ENCODE measurements at places on chromosomes 1 and 21.

DNA sequence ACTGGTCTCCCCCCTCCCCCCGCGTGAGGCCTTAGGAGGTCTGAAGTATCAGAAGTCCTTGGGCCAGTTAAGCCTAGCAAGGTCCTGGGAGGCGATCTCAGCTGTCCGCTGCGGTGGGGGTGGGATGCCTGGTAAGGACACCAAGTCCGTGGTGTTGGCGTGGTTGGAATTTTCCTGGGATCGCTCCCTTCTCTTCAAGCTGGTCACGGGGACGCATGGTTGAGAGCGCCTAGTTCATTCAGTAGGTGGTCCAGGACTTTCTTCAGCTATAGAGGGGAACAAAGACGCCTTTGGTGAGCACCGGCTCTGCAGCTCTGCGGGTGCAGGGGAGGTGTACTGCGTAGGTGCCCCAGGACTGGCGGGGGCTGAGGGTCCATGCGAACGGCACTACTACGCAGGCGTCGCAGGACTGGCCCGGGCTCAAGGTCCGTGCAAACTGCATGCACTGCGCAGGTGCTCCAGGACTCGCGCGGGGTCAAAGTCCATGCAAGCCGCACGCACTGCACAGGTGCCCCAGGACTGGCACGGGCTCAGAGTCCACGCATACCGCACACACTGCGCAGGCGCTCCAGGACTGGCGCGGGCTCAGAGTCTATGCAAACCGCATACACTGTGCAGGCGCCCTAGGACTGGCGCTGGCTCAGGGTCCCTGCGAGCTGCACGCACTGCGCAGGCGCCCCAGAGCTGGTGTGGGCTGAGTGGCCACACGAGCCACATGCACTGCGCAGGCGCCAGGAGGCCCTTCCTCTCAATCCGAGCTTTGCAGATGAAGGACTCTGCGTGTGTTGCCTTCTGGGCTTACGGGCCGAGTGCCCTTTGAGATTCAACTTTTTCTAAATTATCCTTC is 36.6 kb upstream of the HMGN1 start:
- DNase-seq = peak; percentile 86

DNA sequence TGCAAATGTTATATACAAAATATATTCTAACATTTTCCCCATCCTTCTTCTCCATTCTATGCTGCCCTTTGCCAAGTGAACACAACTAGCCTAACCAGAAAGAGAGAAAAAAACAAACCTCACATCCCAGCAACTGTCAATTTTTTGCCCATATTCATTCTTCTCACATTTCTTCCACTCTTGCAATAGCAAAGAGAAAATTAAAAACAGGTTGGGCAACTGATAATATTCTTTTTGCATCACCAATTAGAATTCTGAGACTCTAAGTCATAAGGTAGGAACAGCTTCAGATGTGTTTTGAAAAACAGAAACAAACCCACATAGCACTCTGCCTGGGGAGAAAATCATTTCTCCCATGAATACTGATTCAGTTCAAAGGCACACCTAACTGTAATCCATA is 25.2 kb upstream of the EXO1 start:
- peak; percentile 14 for DNase-seq

GRCh38 chr1:226804907-226805759 is 65.3 kb upstream of the PSEN2 start:
- DNase-seq = no peak

- DNase-seq = peak; percentile 76
Observed at GRCh38 chr1:12658531-12659453, 14.9 kb downstream of the AADACL4 start.

DNA sequence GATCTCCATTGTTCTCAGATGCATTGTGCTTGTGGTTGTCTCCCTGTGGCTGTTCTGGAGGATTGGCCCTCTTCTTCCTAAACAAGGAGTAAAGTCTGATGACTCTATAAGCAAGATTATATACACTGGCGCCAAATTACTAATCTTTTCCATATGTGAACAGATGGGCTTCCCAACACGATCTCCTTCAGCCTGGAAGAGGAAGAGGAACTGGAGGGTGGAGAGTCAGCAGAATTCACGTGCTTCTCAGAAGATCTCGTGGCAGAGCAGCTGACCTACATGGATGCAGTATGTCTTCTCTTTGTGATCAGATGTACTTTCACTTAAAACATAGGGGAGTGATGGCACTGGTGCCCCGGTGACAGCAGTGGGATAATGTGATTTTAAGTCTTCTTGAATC is 78.7 kb downstream of the RGL1 start:
- peak; percentile 66 for DNase-seq

DNA sequence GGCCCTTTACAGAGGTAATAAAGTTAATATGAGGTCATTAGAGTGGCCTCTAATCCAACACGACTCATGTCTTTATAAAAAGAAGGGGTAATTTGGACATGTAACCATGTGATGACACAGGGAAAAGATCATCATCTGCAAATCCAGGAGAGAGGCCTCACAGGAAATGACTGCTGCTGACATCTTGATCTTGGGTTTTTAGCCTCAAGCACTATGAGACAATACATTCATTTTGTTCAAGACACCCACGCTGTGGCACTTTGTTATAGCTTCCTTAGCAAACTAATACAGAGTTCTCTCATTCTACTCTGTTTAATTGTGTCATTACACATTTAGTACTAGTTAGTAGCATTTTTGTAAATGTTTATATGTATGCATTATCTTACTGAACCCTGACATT is 64.0 kb upstream of the RUNX1 start:
- DNase-seq = peak; percentile 21

DNA sequence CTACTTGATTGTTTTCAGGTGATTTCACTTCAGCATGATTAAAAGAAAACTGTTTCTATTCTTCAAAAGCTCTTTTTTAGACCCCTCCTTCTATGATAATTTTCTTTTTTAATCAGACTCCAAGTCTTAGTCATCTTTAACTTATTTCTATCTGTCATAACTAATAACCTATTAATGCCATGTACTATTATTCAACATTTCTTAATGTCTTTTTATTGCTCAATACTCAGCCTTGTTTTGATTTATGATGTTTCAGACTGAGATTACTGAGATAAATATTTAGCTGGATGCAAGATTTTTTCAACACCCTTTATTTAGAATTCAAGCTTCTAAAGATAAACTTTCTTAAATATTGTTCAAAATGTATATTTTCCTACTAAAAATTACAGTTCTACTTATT is 53.6 kb downstream of the ATP6V1G3 start:
- DNase-seq = peak; percentile 36

DNA sequence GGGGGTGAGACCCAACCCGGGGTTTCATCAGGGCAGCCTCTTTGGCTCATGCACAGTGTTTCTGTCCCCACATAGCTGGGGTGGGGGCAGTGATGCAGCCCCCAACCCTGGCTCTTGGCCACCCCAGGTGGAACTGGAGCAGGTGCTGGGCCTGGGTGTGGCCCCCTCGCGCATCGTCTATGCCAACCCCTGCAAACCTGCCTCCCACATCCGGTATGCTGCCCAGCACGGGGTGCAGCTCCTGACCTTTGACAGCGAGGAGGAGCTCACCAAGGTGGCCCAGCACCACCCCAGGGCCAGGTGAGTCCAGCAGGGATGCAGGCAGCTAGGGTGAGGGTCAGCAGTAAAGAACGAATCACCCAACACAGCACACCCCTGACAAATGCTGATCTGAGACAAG is 72.3 kb upstream of the TINAGL1 start:
- DNase-seq = no peak

DNA sequence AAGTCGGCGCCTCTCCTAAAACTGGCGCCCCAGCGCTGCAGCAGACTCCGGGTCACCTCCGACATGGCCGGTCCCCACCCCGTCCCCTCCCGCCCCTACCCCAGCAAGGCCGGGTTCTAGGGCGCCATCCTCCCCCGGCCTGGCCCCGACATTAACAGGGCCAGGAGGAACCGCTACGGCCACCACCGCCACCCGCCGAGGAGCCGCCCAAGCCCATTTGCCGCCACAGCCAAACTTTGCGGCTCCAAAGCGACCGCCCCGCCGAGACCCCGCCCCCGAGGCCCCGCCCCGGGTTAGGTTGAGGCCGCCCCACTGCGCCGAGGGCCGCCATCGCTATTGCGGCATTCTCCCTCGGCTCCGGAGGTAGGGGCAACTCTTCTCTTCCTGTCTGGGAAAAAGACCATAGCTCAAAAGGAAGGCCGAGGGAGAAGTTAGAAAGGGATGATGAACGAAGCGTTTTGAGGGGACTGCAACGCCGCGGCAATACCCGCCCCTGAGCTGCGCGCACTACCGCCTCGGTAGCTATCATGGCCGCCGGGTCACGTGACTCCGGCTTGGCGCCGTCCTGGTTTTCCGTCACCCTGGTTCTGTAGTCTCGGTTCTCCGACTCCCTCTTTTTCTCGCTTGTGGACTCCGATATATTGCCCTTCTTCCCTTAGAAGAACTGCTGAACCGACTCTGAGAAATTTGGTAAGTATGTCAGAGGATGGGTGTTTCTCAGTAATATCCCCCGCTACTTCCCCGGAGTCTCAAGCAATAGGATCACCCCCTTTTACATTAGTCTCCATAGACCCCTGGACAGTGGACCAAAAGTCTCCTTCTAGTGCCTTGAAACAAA is at the start of the genes AIDA and BROX:
AIDA (minus strand) TSS at position 239 of the 838 bp plus-strand sequence; CDS start at position 65, 174 bp downstream.
BROX (plus strand) TSS at position 312 of the 838 bp plus-strand sequence. CDS start 3,136 bp downstream, outside the sequence.
- peak; percentile 87 for DNase-seq

DNA sequence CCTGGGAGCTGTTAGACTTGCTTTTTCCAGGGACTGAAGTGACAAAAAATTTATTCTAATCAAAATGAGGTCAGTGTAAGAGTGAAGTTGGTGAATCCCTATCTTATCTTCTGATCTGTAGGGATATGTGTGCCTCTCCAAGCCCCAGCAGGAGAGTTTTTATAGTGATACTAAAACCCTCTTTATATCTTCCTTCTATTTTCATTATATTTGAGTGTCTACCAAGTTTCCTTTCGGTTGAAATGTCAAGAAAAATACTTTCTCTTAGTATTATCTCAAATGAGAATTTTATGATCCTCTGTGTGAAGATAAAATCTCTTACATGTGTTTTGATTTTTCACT is 18.9 kb downstream of the C1orf21 start:
- no peak for DNase-seq

DNA sequence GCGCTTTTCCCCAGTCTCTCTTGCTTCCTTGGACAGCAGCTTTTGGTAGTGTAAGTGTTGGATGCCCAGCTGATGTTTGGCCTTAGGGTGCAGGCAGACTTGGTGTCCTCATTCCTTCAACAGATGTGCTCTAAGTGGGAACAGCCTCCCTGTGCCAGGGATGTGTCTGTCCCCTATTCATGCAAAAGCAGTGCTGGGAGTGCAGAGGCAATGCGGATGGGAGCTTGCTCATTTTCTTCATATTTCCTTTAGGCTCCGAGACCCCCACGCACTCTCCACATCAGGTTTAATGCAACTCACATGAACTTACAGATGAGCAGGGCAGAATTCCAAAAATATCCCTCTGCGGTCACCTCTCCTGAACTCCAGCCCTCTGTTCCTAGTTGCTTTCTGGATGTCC is 96.1 kb downstream of the IER5 start:
- no peak for DNase-seq

DNA sequence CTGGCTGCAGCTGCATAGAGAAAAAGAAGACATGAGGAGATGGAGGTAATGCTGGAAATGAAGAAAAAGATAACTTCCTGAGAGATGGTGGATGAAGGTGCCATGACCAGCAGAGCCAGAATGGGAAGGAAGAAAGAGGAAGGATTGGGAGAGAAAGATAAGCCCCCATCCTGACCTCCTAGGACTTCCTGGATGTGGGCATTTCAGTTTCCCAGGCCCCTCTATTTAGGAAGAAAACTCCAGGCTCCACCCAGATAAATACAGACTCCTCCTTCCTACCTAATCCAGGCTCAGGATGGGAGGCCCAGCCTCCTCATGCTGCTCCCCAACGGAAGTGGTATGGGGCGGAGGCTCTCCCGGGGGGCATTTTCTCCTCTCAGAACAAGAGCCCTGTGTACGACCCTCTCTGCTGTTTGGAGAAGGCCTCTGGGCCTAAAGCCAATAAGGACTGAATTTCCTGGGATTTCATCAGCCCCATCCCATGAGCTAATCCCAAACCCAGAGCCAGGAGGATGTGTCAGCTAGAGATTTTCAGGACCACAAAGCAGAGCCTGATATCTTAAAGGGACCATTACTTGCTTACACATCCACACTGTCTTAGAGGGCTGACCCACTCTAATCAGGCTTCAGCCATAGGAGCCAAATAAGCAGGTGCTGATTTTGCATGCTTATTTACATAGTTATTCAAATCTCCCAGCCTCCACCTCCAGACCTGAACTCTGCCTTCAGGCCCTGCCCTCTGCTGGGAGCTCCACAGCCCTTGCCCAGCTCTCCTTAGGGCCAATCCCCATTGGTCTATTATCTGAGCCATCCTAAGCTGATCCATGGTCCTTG is 5.1 kb upstream of the ARHGEF2 start:
- peak; percentile 100 for DNase-seq

- DNase-seq = no peak
Observed at GRCh38 chr1:20386323-20387081, 95.8 kb downstream of the VWA5B1 start.

- peak; percentile 94 for DNase-seq
Observed at GRCh38 chr1:47569681-47570470, 132.0 kb downstream of the FOXD2 start.

- no peak for DNase-seq
Observed at GRCh38 chr1:64487061-64487460, 17.1 kb downstream of the CACHD1 start.

GRCh38 chr1:208059409-208060001 is 148.6 kb upstream of the CD34 start:
- no peak for DNase-seq

DNA sequence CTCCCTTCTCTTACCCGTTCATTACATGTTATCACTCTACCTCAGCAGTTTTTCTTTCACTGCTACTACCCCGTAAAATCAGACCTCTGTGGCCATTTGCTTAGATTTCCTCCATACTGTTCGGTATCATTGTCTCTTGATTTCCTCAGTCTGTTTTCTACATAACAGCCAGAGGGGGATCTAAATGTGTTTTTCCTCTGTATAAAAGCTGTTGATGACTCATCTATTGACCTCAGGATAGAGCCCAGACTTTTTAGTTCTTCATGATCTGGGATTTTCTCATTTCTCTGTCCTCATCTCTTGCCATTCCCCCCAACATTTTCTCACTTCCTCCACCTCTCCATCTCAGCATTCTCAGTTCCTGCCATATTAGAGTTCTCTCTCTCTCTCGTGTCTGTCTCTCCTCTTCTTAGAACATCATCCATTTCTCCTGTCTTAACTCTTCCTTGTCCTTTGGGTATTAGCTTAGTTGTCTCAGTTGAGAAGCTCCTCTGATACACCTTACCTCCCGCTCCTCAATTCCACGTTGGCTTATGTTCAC is 10.5 kb downstream of the OTUD3 start:
- DNase-seq = no peak

- no peak for DNase-seq
Observed at GRCh38 chr1:38651669-38652068, 207.9 kb downstream of the RRAGC start.

DNA sequence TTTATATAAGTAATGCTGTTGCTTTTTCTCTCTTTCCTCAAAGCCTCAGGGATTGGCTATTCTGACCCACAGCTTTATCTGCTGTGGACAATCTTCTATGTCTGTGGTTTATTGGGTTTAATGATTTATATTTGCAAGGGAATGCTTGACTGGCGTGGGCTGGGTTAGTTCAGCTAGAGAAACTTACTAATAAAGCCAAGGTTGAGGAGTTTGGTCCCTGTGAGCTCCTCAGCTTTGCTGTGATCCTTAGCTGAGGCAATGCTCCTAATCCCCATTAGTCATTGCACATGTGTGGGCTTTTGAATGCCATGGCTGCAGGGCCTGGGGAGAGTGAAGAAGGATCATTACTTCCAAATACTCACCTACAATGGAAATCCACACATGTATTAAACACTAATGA is 179.3 kb downstream of the ZNF326 start:
- DNase-seq = no peak

Measured in fibroblast of skin of abdomen (primary cell).